ENCODE measurements at places on chromosomes 11 and 22.

GRCh38 chr11:19675397-19675796 is 37.2 kb upstream of the NAV2 start:
- DNase-seq, result no peak

DNA sequence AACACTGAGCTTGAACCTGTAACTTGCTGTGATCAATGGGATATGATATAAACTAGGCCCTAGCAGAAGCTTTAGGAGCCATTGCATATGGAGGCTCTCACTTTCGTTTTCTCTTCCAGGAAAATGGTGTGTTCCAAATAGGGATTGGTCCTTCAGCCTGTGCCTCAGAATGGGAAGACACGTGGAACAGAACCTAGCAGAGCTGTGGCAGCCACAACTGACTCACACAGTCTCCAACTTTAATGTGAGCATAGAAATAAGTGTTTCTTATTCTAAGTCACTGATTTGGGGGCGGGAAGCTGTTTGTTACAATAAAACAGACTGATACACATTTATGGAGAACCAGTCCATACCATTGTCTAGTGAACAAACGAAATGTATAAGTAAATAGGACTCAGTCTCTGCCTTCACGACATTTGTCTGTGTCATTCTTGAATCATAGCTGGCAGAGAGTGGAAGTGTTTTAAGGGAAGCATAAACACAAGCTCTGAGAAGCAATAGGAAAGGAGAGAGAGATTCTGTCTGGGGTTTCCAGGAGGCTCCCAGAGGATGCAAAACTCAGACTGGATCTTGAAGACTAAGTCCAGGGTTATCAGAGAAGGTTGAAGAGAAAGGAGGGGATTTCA is 97.3 kb downstream of the GALNT18 start:
- DNase-seq, result no peak

DNA sequence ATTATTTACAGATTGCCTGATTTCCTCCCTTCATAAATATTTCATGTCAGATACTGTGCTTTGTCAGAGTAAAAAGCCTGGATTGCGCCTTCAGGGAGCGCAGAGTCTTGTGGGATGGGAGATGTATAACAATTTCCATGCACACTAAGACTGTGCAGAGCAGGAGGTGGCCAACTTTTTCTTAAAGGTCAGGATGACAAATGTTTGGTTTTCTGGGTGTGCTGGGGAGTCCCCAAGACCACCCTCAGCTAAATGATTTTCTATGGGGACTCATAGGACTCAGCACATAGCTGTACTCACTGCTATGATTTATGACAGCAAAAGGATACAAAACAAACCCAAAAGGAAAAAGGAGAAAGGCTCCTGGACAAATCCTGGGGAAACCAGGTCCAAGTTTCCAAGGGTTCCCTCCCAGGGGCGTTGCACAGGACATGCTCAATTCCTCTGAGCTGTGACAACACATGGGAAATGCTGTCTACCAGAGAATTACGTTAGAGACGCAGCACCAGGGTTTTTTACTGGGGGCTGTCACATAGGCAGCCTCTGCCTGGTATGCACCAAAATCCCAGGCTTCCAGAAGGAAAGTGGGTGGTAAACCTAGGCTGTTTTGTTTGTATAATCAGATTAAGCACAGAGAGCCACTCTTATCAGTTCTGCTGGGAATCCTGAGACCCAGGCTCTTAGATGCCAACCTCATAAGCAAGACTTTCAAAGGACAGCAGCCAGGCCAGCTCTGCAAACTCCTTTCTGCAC is 59.1 kb downstream of the CSNK2A3 start:
- DNase-seq, result no peak

- DNase-seq, result no peak
These were observed 2.2 kb downstream of the C11orf24 start for GRCh38 chr11:68269414-68270081.

GRCh38 chr11:83156996-83157593 is at the start of gene PCF11:
Gene PCF11, plus strand, starts transcription at chr11:83157131. Its CDS starts 309 bp downstream, at chr11:83157440.
- DNase-seq, result no peak

DNA sequence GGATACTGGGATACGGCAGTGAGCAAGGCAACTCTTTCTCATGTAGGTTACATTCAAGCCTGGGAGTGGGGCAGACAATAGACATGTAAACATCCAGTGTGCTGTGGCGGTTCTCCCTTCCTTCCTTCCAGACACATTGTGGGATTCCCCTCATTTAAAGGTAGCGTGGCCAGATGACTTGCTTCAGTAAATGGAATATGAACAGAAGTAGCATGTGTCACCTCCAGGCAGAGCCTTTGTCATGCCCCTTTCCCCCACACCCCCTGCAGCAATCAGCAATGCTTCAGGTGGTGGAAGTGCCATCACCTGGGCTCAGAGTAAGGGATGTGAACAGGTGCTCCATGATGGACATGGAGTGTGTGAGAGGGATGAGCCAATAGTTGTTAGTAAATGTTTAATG is 34.8 kb upstream of the TTC12 start:
- DNase-seq, result no peak

- DNase-seq, result no peak
These were observed 40.7 kb downstream of the SLC22A12 start for GRCh38 chr11:64631675-64632074.

- DNase-seq, result no peak
These were observed 34.6 kb upstream of the NELL1 start for GRCh38 chr11:20634781-20635180.

DNA sequence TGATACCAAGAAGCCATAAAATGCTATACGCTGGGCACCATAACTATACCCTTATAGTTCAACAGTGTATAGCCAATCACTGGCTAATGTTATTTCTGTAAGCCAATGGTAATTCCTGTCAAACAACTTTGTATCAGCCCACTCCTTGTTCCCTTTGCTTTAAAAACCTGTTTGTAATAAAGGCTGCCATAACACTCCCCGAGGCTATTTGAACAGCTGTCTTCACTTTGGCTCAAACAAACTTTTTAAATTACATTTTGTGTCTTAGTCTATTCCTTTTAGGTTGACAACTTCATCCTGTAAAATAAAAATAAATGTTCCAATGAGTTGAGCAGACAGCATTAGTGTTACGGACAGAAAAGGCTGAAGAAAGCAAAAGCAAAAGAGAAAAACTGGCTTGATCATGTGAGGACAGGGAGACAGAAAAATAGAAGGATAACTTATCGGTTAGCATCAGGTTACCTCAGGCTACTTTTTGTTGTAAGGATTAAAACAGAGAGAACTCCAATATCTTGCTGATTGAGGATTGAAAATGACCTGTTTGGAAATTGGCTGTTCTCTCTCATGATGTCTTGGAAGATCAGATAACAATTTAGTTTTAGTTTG is 95.0 kb downstream of the AASDHPPT start:
- DNase-seq, result no peak

DNA sequence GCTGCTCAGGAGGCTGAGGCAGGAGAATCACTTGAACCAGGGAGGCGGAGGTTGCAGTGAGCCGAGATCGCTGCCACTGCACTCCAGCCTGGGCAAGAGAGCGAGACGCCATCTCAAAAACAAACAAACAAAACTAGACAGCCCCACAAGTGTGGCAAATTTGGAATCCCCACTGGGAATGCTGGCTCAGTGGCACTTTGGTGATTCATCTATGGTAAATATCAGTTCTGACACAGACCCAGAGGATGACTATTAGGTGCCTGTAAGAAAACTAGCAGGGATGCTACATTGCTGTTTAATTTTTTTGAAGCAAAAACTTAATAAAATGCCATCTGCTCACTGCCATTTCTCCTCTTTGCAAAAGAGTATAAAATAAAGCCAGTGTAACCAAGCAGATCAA is 107.9 kb downstream of the NAT10 start:
- no peak for DNase-seq

- peak; percentile 63 for DNase-seq
These were observed 61.1 kb downstream of the ST3GAL4 start for GRCh38 chr11:126416542-126417090.

DNA sequence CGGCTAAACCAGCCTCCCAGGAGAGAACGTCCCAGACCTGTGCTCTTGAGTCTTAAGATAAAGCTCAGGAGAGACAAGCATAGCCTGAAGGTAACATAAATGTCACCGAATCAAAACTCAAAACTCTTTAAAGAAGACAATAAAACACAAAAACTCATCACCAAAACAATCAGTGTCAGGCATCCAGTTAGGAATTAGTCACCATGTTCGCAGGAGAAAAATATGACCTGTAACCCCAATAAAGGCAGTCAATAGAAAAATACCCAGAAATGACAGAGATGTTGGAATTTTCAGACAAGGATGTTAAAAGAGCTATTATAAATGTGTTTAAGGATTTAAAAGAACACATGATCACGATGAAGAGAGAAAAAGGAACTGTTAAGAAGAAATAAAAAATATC is 352.4 kb downstream of the BRD1 start:
- DNase-seq, result no peak

DNA sequence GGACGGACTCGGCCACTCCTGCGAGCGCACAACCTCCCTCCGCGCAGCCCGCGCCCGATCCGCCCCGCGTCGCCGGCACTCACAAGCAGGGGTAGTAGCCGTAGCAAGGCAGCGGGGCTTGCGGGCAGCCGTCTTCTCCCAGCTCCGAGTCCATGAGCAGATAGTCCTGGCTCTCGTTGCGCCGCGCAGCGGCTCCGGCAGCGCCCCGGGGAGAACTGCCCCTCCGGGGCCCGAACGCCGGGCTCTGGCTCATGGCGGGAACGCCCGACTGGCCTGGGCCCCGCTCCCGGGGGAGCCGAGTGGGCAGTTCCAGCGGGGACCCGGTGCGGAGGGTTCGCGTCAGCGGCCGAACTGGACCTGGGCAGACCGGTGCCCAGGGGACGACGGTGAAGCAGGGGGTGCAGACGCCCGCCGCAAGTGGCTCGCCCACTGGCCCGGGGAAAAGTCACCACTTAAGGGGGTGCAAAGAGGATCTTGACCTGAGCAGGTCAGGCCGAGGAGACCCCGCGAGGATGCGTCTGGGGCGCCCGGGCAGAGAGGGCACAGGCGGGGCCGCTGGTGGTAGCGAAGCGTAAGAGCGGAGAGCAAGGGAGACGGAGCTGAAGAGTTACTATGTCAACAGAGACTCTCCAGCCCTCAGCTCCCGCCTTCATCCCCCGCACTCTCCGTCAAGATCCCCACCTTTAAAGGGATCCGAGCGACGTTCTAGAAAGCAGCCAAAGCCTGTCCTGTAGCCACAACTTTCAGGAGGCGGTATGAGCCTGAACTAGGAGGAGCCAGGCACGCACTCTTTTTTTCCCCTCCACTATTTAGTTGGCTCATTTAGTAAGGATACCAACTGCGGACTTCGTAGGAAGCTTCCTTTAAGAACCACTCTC is at the start of gene TRPC6:
Gene TRPC6 (minus strand): TSS at position 757 of the 878 bp plus-strand sequence. CDS start 504 bp downstream, at position 253.
- DNase-seq, result no peak

DNA sequence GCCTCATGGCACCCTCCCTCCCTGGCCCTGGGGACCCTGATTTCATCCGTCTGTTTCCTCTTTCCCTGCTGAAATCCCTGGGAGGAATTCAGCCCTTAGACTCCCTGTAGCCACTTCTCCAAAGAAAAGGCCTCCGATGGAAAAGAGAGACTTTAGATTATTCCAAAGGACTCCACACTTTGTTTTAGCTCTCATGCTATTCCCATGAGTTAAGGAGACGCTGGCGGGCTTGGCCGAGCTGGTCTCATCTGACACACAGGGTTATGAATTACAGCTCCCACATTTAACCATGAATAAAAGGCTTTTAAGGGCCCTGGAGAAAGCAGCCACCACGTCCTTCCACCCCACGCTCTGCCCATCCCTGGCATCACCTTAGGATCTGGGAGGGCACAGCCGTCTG is 57.0 kb downstream of the ANO1 start:
- no peak for DNase-seq

DNA sequence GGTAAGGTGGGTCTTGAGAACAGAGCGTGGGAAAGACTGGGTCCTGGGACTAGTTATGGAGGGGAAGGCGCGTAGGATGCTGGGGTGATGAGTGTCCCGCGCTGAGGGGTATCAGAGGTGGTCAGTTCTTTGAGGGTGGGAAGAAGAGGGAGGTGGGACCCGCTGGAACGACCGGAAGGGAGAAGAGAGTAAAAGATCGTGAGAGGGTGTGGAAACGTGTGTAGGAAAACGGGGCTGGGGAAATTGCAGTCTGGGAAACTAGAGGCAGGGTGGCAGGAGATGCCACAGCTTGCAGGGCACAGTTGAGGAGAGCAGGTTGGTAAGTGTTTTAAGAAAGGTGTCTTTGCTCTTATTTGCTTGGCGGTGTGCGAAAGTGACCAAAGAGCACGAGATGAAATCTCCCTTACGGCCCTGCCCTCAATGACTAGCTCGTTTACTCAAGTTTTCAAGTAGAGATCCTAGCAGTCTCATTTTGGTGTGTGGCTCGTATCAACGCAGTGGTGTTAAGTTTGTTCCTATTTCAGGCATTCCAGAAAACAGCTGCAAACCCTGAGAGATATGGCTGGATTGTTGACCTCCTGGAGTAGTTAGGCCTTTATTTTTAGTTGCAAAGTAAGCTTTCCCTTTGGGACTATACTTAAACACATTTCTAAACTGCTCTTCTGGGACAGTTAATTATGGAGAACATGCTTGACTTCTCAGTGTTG is 615 bp downstream of the STT3A start:
- no peak for DNase-seq

DNA sequence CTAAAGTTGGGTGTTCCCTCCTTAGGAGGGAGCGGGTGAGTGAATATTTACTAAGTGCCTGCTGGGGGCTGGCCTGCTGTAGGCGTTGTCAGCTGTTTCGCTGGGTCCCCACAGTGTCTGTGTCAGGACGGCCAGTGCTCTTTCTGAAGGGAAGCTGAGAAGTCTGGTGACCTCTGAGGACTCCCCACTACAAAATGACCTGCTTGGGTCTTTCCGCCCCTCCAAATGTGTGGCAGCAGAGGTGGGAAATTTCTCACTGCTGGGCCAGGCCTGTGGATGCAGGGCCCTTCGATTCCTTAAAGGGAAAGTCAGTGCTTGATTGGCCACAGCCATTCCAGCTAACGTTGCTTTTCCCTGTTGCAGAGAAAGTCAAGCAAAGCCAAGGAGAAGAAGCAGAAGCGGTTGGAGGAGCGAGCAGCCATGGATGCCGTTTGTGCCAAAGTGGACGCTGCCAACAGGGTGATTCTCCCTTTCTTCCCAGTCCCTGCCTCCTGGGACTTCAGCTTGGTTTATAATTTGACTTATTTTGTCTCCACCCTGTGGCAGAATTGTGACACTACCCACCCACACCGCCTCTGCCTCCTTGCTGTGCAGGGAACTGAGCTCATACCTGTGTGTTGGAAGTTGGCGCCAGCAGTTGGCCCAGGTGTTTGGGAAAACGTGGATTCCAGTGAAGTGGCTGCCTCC is 6.8 kb downstream of the NAA40 start:
- DNase-seq, result no peak

DNA sequence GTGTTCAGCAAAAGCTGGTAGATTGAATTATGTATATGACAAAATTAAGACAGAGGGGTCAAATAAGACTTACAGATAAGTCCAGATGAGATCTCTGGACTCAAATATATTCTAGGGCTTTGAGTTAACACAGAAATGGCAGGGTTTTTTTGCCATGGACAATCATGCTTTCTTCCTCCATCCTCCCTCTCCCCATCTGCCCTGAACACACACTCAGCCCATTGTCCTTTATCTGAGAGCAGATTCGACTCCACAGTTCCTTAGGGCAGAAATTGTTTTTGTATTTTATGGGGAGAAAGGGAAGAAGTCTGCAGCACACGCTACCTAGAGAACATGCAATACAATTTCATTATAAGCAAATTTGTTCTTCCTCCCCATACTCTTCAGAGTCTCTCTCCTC is 86.8 kb downstream of the SLC1A2 start:
- no peak for DNase-seq
